ENCODE measurements at places on chromosomes 12 and 14.

GRCh38 chr12:96246926-96247505, 52.8 kb downstream of the ELK3 start:
- no peak for DNase-seq

- DNase-seq: no peak
Measured at GRCh38 chr14:51066576-51066975, 28.3 kb downstream of the TRIM9 start.

GRCh38 chr12:3149515-3150307, 72.5 kb downstream of the TSPAN9 start:
- DNase-seq: no peak

DNA sequence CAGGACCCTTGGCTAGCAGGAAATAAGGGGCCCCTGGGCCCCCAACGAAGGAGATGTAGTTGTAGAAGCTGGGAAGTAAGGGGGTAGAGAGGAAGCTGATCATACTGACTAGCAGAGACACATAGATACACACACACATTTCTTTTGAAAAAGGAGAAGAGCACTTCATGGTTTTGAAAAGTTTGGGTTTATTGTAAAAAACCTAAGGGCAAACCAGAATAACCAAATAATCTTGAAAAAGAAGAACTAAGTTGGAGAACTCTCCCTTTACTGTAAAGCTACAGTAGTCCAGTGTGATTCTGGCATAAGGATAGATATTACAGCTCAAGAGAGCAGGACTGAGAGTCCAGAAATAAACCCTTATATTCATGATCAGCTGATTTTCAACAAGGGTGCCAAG, 5.8 kb upstream of the HCAR3 start:
- DNase-seq: no peak

GRCh38 chr14:21917699-21918436, 244.2 kb upstream of the OR4E1 start:
- DNase-seq: peak; percentile 53

DNA sequence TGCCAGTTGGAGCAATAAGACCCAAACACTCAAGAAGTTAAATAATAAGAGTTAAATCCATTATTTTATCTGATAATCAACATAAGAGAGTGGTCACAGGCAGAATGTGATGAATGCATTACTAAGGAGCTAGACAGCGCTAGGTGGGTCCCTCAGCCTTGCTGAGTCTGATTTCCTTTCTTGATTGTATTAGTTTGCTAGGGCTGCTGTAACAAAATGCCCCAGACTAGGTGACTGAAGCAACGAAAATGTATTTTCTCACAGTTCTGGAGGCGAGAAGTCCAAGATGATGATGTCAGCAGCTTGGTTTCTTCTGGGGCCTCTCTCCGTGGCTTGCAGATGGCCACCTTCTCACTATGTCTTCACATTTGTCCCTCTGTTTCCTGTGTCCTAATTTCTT, 8.2 kb upstream of the CCDC177 start:
- no peak for DNase-seq

DNA sequence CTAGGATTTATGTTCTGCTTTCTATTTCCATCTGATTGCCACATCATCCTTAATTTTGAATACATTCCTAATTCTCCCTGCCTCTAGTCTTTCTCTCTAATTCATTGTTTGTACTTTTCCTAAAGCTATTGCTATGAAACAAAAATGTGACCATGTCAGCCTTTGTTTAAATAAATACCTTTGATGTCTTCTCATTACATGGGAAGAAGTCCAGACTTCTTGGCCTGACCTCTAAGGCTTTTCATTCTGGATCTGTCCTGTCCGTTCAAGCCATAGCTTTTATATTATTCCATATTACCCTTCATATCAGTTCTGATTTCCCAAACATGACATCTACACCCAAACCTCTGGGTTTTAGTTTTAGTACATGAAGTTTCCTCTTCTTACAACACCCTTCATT, 91.4 kb downstream of the CDK17 start:
- no peak for DNase-seq

- no peak for DNase-seq
Measured at GRCh38 chr12:113762155-113762881, 203.8 kb downstream of the RBM19 start.

- DNase-seq: peak; percentile 48
Measured at GRCh38 chr12:53252349-53252916, 15.7 kb upstream of the ESPL1 start.

- no peak for DNase-seq
Measured at GRCh38 chr12:50251619-50252252, 31.6 kb downstream of the LIMA1 start.

DNA sequence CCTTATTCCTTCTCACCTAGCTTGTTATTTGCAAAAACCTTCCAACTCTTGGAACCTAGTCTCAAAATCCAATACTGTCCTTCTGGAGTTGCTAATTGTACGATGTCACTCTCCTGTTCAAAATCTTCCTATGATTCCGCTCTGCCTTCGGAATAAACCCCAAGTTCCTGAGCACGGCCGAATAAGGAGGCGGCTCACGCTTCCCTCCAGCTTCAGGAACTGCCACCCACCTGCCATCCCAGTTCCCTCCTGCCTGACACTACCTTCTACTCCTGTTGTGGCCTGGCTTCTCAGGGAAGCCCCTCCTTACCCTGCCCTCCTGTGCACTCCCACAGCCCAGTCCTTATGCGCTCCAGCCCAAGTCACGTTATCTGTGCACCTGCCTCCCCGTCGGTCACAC, 73.2 kb downstream of the SETD3 start:
- no peak for DNase-seq

GRCh38 chr12:7933255-7933726, 2.7 kb downstream of the SLC2A3 start:
- peak; percentile 57 for DNase-seq

- DNase-seq: no peak
Measured at GRCh38 chr14:90023176-90023896, 38.5 kb upstream of the KCNK13 start.

DNA sequence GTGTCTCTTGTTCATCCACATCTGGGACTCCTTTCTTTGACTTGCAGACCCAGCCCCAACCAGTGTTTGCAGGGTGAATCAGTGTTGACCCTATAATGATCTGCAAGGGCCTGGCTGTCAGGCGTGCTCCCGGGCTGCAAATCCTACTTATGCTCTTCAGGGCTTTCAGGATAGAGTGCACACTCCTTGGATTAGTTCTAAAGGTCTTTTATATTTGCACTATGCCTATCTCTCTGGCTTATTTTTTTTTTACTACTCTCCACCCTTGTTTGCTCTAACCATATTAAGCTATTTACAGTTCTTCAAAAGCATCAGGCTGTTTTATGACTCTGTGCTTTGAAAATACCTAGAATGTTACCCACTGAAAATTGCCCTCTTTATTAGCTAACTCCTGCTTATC, 4.3 kb upstream of the PRICKLE1 start:
- no peak for DNase-seq

- DNase-seq: no peak
Measured at GRCh38 chr12:28865776-28866175, 283.3 kb upstream of the FAR2 start.

DNA sequence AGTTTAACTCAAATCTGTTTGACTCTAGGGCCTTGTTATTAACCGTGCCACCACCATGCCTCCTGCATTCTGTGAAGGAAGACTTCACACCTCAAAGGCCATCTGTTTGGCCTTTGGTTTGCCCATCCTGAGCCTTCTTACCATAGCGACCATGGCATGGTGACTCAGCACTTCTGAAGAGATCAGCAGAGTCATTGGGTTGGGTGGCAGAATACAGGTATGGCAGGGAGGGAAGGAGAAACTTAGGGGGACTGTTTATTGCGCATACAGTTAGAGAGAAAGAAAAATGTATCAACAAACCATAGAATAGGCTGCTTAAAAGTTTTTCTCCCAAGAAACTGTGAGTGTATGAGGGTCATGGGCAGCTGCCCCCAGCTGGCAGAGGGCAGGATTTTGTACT, 49.2 kb downstream of the DAD1 start:
- no peak for DNase-seq

DNA sequence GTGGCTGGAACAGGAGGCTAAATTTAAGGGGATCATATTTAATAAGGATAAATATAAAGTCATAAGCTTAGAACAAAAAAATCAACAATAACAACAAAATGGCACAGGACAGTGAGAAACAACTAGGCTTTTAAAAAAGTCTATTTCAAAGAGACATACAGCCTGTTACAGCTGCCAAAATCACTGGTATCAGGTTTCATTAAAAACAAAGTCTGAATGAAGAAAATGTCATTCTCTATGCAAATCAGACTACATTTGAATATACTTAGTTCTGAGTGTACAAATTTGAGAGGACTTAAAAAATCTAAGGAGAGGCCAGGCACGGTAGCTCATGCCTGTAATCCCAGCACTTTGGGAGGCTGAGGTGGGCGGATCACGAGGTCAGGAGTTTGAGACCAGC, 44.0 kb downstream of the TFCP2 start:
- DNase-seq: no peak

DNA sequence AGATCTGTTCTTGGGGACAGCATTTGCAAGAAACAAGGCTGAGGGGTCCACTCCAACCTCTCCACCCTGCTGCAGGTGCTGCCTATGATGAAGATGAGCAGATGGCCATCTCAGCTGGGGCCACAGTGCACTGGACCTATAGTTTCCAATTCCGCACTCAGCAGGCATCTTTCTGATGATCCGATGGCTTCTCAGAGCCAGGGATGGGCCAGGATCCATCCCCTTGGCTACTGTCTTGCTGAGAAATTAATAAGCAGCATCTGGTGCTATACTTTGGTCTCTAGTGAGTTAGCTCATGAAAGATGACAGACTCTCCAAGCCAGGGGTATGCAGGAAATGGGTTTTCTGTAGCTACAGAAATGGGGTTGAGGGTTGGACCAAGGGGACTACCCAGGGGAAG, 18.4 kb upstream of the BDKRB1 start:
- no peak for DNase-seq

DNA sequence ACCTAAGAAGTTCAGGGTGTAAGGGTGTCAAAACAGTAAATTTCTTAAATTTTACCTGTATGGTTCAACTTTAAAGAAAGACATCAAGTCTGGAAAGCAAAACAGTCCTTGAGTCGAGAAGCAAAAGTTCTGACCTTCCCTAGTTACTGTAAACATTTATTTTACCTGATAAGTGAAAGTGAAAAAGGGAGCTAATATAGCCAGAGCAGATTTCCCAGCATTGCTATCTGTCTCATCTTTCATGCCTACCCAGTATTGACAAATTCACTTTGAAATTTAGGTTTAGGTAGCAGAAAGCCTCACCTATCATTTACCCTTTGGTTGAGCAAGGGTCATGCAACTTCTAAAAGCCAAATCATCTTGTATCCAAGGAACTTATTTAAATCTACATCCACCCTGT, 24.5 kb downstream of the SLC38A4 start:
- no peak for DNase-seq

DNA sequence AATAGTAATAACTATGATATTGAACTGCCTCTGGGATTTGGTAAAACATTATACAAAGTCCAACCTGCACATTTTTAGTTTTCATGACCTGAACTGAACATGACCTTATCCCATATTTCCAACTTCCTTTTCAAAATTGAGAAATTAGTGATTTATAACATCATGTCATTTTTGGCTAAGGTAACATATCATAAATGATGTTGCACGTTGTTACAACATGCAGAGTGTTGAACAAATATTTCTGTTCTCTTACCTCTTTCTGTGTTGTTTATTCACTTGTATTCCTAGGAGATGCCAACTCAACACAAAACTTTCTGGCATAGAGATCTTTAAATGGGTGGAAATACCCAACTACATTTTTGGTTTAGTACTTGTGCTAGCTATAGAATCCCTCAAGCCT, 496.0 kb downstream of the SLC6A15 start:
- no peak for DNase-seq

- peak; percentile 47 for DNase-seq
Measured at GRCh38 chr14:97379091-97379531, 581.9 kb downstream of the VRK1 start.

GRCh38 chr14:71713451-71713850, 218.8 kb upstream of the RGS6 start:
- DNase-seq: no peak

DNA sequence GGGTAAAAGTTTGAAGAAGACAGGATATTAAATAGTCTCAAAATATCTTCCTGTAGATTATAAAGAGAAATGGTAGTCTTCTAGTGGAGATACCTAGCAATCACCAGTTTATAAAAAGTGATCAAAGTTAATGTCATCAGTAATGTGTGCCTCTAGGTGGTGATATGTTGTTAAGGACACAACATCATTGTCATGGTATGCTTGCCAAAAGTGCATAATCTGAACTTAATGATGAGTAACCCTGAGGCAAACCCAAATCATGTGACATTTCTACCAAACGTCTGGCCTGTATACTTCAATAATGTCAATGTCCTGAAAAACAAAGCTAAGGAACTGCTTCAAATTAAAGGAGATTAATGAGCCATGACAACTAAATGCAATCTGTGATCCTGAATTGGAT, 214.7 kb downstream of the PHLDA1 start:
- no peak for DNase-seq

- no peak for DNase-seq
Measured at GRCh38 chr14:80446356-80446755, 235.1 kb upstream of the DIO2 start.

DNA sequence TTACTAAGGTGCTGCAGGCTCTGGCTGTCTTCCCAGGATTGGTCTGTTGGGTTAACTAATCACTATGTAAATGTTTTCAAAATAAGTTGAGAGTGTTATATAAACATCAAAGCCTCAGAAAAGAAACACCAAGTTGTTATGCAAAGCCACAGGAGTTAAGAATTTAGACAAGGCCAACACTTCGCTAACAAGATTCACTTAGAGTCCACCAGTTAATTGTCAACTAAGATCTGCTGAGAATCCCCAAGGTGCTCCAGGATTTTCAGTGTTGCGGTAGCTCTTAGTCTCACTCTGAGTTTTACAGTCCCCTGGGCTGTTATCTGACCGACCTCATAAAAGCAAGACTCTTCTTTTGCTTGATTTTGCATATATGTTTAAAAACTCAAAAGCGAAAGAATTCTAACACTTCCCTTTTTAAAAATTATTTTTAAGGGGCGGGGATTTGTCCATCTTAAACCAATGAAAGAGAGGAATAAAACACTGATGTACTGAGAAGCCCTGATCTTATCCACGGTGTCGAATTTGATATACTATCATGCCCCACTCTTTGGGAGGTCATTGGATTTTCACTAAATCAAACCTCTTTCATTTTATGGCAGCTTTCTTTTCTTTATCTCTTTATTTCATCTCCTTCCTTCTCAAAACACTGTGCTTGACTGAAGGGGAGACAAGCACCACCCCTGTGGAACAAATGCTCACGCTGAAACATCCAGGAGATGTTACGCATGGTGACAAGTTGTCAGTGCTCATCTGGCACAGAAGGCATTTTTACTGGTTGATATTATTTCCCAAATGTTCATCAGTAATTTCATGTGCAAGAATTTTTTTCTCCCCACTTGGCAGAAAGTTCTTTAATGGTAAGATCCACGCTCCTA, 7.0 kb downstream of the NIN start:
- DNase-seq: no peak

DNA sequence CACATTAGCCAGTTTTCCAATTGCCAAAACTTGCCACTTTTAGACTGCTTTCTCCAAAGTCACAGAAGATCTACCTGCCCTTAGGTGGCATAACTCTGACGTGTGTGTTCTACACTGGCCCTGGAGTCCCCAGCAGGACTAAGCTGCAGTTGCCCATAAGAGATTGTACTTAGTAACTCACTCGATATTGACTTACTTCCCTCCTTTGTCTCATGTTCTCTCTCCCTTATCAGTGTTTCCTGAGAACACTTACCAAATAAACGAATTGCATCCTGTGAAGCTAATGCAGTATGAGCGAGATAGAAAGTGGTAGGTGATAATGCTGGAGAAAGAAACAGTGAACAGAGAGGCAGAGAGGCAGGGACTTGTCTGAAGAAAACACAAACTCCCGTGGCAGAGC, 117.2 kb downstream of the NUAK1 start:
- DNase-seq: peak; percentile 16

Data from stomach (tissue), 19 donors.